ENCODE measurements at places on chromosomes 3 and 15.

DNA sequence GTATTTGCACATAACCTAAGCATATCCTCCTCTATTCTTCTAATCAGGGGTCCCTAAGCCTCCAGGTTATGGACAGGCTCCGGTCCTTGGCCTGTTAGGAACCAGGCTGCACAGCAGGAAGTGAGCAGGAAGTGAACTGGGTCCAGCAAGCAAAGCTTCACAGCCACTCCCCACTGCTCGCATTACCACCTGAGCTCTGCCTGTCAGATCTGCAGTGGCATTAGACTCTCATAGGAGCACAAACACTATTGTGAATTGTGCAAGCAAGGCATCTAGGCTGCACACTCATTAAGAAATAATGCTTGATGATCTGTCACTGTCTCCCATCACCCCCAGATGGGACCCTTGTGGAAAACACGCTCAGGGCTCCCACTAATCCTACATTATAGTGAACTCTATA lies 9.8 kb downstream of the MSL2 start:
- no peaks in the 10 kb centered on the region for H3K27me3 ChIP-seq
- DNase-seq, result peak; percentile 25
- H3K27ac ChIP-seq, result no peak overlapping the region

- no peak overlapping the region for H3K4me3 ChIP-seq
- no peak overlapping the region for H3K27ac ChIP-seq
- no peaks in the 10 kb centered on the region for H3K27me3 ChIP-seq
- no peaks in the 10 kb centered on the region for H3K4me1 ChIP-seq
- DNase-seq, result peak; percentile 7
These were observed 44.2 kb upstream of the IGDCC4 start for GRCh38 chr15:65466901-65467300.

DNA sequence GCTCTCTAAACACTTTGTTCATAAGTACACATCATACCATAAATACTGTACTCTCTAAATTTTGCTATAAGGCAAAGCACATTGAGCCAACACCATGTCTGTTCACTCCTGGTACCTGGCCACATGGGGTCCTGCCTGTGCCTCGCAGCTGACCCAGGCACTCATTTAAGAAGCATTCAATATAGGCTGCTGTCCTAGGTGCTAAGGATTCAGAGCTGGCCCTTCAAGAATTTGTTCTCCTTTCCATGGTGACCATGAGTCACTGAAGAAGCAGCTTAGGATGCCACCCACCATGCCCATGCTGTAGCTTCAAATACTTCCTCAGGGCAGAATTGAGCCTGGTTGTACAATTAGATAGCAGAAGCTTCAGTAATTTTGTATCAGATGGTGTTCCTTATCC lies 119.2 kb upstream of the ZBED2 start:
- no peaks in the 10 kb centered on the region for H3K27me3 ChIP-seq
- DNase-seq, result peak; percentile 79
- no peaks in the 10 kb centered on the region for H3K36me3 ChIP-seq
- no peak overlapping the region for H3K27ac ChIP-seq
- H3K4me3 ChIP-seq, result no peak overlapping the region
- peaks cover 16% of the 10 kb centered on the region for H3K4me1 ChIP-seq

GRCh38 chr3:108959017-108959416 lies 5.3 kb upstream of the GUCA1C start:
- no peaks in the 10 kb centered on the region for H3K36me3 ChIP-seq
- no peak overlapping the region for H3K4me3 ChIP-seq
- DNase-seq, result peak; percentile 10
- H3K27me3 ChIP-seq, result no peaks in the 10 kb centered on the region
- no peak overlapping the region for H3K27ac ChIP-seq

DNA sequence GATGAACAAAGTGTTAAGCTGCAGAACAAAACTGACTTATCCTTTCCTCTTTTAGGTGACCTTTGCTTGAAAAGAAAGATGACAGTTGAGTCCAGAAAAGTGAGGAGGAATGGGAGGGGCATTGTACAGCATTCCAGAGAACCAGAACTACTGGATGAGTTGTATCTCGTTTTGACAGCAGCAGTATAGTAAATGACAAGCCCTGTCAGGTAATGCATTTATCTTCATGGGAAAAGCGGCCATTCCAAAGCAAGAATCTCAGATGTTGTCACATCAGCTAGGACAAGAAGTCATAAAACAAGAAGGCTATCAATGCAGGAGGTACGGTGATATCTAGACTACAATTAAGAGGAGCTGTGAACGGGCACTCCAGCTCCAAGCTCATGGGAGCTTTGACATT lies 421.5 kb downstream of the MAGI1 start:
- no peak overlapping the region for H3K4me3 ChIP-seq
- no peaks in the 10 kb centered on the region for H3K36me3 ChIP-seq
- no peaks in the 10 kb centered on the region for H3K4me1 ChIP-seq
- no peak overlapping the region for H3K27ac ChIP-seq

GRCh38 chr3:176587089-176587488 lies 610.2 kb downstream of the TBL1XR1 start:
- no peaks in the 10 kb centered on the region for H3K27me3 ChIP-seq
- DNase-seq, result no peak
- H3K4me3 ChIP-seq, result no peak overlapping the region
- peaks cover 24% of the 10 kb centered on the region for H3K4me1 ChIP-seq
- H3K36me3 ChIP-seq, result no peaks in the 10 kb centered on the region
- no peak overlapping the region for H3K27ac ChIP-seq

- H3K4me3 ChIP-seq, result no peak overlapping the region
- no peaks in the 10 kb centered on the region for H3K27me3 ChIP-seq
- no peaks in the 10 kb centered on the region for H3K36me3 ChIP-seq
- DNase-seq, result no peak
These were observed 850.0 kb downstream of the CADM2 start for GRCh38 chr3:85808755-85809154.

DNA sequence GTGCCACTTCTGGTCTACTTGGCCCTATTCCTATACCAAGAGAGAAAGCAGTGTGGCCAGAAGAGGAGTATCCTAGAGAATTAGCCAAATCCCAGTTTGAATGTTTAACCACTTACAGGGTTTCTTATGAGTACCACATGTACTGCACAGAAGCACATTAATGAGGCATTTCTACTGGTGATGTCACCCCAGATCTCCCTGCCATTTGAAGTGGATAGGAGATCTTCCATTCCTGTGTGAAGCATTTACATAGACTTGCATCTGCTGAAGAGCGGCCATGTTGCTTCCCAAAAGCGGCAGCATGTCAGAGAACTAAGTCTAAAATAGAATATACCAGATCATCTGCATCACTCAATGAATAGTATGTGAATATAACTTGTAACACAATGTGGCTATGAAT lies 108.4 kb upstream of the TUSC7 start:
- no peaks in the 10 kb centered on the region for H3K27me3 ChIP-seq
- no peak overlapping the region for H3K4me3 ChIP-seq
- no peaks in the 10 kb centered on the region for H3K4me1 ChIP-seq
- H3K27ac ChIP-seq, result no peak overlapping the region

GRCh38 chr3:156764751-156765150 lies 61.4 kb upstream of the LEKR1 start:
- peaks cover 50% of the 10 kb centered on the region for H3K4me1 ChIP-seq
- no peaks in the 10 kb centered on the region for H3K36me3 ChIP-seq
- DNase-seq, result peak; percentile 51

GRCh38 chr15:88620995-88621772 lies at the start of gene AEN:
Gene AEN (plus strand): TSS chr15:88621340. CDS start chr15:88626210, 4,870 bp downstream.
- peak; percentile 99 for DNase-seq
- no peaks in the 10 kb centered on the region for H3K27me3 ChIP-seq
- peaks cover 27% of the 10 kb centered on the region for H3K4me1 ChIP-seq
- no peaks in the 10 kb centered on the region for H3K36me3 ChIP-seq
- peak within 1 kb of the TSS; percentile 98 for H3K27ac ChIP-seq

- H3K27ac ChIP-seq, result no peak overlapping the region
- H3K27me3 ChIP-seq, result peaks cover 27% of the 10 kb centered on the region
- H3K36me3 ChIP-seq, result no peaks in the 10 kb centered on the region
- no peaks in the 10 kb centered on the region for H3K4me1 ChIP-seq
- no peak for DNase-seq
These were observed 8.4 kb downstream of the CX3CR1 start for GRCh38 chr3:39271363-39271914.

Measured in GM23248 (cell line).